ENCODE measurements at places on chromosomes 5 and 9.
A peak's percentile ranks its signal among the peaks of the same experiment; 100 is the strongest.

GRCh38 chr5:146466521-146467349 lies 19.6 kb downstream of the TCERG1 start:
- no peak for DNase-seq

GRCh38 chr5:96113170-96113939 lies 151.7 kb upstream of the ELL2 start:
- DNase-seq, result no peak

DNA sequence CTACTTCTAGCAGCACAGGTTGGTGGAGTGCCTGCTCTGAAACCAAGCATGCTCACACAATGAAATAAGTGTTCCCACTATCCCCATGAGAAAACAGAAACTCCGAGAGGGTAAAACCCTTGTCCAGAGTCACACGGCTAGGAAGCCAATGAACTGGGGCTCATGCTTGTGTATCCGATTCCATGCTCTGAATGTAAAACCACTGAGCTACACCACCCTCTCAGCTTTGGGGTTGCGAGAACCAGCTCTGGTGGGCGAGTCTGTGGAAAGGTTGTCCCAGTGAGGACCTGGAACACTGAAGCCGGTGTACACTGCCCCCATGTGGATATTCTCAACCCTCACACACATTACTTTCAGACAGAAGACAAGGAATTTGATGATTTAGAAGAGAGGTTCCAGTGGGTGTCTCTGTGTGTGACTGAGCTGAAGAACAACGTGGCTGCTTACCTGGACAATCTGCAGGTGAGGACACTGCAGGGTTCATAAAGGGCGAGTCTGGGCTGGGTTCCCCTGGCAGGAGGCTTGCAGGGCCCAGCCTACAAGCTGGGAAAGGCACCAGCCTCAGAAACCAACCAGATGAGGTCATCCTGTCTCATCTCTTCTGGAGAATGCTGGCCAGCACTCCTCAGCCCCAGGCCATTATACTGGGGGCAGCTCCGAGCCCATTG lies 37.4 kb downstream of the ARHGEF37 start:
- peak; percentile 58 for DNase-seq

DNA sequence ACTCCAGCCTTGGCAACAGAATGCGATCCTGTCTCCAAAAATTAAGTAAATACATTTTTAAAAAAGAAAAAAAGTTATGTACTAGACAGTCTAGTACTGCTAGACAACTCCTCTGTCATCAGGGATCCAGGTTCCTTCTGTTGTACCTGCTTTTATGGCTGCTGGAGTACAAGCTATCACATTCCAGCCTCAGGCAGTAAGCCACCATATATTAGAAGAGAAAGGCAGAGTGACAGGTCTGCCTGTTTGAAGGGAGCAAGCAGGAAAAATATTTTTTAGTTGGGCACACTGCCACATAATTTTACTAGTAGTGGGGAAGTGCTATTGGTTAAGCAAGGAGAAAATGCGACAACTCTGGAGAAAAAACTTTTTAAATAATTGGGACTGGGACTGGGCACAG lies 10.9 kb downstream of the RPS6 start:
- no peak for DNase-seq

DNA sequence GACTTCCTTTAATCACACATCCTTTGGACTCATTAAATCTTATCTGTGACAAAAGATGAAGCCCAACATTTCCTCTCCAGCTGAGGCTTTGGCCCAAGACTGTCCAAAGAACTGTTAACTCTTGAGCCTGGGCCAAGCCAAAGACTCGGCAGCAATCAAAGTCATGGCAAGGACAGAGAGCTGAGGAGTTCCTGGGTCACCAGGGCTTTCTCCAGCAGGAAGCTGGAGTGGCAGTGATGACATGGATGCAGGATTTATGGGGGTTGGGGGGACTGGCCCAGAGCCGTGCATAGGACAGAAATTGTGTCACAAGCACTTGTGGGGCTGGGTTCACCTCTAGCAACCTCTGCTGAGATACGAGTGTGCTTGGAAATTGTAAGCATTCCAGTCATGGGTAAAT lies 440.3 kb downstream of the PLK2 start:
- DNase-seq, result no peak

- DNase-seq, result no peak
Measured at GRCh38 chr5:155052532-155052931, 39.0 kb downstream of the KIF4B start.

DNA sequence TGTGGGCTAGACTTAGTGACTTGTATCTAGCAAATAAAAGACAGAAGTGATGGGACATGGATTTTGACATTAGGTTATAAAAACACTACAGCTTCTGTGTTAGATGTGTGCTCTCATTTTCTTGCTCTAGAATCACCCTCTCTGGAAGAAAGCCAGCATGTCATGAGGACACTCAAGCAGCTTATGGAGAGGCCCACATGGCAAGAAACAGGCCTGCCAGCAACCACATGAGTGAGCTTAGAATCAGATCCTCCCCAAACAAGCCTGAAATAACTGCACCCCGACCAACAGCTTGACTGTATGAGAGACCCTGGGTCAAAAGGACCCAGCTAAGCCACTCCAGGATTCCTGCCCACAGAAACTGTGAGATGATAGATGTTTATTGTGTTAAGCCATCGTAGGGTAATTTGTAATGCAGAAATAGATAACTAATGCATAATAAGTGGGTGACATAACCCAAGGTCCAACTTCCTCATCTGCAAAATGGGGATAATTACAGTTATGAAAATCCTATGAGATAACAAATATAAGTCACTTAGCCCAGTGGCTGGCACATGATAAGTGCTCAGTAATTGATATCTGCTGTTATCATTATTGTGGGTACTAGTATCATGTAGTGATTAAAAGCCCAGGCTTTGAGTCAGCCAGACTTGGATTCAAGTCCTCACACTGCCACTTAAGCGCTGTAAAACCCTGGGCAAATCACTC lies 86.5 kb downstream of the KLHL3 start:
- no peak for DNase-seq

DNA sequence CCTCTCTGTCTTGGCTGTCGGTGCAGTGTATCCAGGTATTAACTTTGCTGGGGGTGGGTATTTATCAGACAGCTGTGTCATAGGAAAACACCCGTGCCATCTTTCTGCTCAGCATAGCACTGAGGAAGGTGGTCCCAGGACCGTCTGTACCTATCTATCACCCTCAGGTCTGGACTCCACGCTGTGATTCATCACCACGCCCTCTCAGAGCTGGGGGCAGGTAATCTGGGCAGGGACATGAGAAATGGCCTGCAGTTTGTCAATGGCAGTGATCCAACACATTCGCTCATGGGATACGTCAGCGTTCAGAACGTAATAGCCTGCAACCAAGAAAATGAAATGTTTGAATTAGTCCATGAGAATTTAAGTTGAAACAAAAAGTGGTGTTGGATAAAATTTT lies 151.6 kb upstream of the MAP1B start:
- DNase-seq, result no peak

DNA sequence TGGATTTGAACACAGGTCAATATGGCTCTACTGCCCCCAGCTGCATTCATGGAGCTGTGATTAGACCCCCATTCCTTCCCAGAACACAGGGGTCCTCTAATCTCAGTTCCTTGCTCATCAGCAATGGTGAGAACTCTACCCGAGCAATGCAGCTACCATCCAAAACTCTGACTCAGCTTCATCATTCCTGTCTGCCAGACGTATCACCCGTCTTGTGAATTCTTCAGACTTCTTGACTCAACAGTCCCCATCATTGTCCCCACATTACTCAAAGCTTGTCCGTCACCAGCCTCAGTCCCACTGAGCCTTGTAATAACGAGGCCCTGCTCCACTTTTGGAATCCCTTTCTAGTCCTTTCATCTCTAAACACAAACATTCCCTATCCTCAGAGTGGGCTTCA lies 36.3 kb upstream of the STX17 start:
- no peak for DNase-seq

- DNase-seq, result no peak
Measured at GRCh38 chr5:134463176-134463720, 51.6 kb upstream of the CDKN2AIPNL start.

DNA sequence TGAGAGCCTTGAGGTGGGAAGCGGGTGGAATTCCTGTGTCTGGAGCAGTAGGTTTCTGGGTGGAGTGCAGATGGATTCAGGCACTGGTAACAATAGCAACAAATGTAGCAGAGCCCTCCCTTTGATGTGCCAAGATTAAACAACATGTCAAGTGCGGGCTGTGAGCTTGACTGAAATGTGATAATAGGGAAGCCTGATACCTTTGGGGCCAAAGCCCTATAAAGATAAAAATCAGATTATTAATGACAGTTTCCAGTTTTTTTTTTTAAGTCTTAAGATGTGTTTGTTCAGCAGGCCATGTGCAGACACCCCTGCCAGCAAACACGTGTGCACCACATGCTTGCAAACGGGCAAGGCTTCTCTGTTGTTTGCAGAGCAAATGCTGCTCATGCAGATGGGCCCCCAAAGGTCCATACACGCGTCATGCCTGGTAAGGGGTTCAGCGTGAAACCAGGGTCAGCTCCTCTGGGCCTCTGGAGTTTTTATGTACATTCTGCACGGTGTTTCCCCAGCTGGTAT lies 193.2 kb downstream of the GADD45G start:
- DNase-seq, result no peak

- DNase-seq, result no peak
Measured at GRCh38 chr5:5422819-5423515, 490 bp downstream of the ICE1 start.

DNA sequence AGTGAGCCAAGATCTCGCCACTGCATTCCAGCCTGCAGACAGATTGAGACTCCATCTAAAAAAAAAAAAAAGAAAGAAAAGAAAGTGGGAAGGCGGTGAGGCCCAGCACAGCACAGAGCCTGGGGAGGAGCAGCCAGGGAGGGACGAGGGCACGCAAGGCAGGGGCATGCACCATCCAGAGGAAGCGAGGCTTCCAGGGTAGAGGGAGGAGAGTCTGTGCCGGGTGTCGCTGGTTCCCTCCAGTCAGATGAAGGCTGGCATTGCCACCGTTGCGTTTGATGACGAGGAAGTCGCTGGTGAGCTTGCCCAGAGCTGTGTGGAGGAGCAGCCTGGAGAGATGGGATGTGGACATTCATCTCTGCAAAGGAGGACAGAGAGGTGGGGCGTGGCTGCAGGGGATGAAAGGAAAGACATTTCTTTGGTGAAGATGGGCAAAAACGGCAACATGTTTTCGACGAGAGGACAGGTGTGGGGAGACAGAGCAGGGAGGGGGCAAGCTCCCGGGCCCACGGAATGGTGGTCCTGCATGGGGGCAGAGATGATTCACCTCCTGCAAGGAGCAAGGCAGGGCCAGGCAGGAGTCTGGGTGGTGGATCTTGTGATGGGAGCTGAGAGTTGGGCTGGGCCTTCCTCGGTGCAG lies 18.6 kb upstream of the OLFM1 start:
- no peak for DNase-seq
